ENCODE measurements at places on chromosomes 13 and 19.
A peak's percentile ranks its signal among the peaks of the same experiment; 100 is the strongest.

GRCh38 chr13:44237276-44237767, 136.3 kb upstream of the SERP2 start:
- peak; percentile 86 for DNase-seq

- DNase-seq: no peak
These were observed 33.9 kb upstream of the CSNK1A1L start for GRCh38 chr13:37139356-37139755.

DNA sequence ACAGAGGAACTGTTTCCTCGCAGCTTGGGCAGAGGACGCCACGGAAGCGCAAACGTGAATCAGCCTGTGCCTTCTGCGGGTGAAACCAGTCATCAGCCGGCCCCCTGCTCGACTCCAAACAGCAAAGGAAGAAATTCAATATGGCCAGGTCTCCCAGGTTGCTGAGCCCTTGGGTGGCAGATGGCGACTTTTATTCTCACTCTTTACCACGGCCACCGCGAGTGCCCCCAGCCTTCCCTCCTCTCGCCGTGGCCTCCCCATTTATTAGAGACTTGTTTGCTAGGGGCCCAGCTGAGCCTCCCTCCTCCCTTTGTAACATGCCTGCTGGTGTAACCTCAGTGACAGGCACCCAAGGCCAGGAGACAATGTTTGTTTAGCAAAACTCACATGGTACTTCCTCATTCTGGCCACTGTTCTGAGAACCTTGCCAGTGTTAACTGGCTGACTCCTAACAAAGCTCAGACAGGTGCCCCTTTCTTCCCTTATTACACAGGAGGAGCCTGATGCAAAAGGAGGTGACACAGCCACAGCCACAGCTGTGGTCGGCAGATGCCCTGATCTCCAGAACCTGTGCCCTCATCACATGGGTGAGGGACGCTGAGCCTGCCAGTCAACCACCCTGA, 5.8 kb downstream of the RAB20 start:
- no peak for DNase-seq

DNA sequence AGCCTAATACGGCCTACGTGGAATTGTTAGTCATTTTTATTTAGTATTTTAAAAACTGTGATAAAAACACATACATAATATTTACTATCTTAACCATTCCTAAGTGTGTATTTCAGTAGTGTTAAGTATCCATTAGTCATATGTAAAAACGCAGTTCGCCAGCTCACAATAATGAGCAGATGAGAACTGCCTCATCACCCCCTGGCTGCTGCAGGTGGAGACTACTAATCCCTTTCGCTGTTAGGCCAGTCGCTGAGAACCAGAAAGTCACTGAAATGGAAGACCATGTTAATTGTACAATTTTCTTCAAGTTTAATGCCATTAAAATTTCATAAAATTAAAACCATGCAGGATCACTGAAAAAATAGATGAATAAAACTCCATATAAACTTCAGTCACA, 1.6 kb downstream of the ESD start:
- no peak for DNase-seq

DNA sequence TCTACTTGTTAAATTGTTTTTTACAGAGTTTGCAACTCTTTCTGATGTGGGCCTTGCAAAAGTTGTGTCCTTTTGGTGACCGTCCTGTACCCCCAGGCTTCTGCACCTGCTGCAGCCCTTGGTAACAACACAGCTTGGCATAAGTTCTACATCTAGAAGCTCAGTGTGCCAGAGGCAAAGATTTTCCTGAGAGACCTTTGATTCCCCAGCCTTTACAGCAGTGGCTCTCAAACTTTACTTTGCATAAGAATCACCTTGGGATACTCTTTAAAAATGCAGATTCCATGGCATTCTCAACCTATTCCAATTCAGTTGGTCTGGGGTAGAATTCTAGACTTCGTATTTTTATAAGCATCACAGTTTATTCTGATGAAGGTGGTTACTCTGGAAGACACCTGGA, 260.9 kb downstream of the DCT start:
- no peak for DNase-seq

DNA sequence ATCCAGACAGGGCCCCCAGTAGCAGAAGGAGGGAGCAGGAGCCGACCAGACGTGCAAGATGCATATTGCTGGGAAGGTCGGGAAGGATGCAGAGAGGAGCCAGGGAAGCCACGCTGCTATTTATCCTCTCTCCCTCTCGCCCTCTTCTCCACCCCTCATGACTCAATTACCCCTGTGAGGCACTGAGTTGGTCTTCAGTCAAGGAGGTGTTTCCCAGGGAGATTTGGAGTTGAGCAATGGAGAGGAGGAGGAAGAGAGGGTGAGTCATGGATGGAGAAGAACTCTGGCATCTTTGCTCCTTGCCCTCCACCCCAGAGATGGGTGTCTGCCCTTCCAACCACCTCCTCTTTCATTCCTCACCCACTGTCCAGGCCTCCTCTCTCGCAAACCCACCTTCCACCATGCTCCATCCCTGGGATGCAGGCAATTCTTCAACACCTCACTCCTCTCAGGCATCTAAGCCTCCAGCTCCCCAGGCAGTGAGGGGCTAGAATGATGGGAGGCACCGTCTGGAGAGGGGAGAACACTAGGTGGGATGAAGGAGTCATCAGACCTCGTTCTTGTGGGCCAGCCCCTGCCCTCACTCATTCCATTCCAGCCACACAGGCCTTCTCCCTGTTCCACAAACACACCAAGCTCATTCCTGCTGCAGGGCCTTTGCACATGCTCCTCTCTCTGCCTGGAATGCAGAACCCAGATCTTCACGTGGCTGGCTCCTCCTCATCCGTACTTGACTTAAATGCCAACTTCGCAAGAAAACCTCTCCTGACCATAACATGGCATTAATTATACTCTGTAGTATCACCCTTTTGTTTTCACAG, at the start of gene SBSN:
TSS of gene SBSN (minus strand) at position 94 of the 821 bp plus-strand sequence. CDS start at position 64, 30 bp downstream.
- no peak for DNase-seq

GRCh38 chr19:18762125-18763023, 28.7 kb downstream of the COMP start:
- DNase-seq: peak; percentile 89

DNA sequence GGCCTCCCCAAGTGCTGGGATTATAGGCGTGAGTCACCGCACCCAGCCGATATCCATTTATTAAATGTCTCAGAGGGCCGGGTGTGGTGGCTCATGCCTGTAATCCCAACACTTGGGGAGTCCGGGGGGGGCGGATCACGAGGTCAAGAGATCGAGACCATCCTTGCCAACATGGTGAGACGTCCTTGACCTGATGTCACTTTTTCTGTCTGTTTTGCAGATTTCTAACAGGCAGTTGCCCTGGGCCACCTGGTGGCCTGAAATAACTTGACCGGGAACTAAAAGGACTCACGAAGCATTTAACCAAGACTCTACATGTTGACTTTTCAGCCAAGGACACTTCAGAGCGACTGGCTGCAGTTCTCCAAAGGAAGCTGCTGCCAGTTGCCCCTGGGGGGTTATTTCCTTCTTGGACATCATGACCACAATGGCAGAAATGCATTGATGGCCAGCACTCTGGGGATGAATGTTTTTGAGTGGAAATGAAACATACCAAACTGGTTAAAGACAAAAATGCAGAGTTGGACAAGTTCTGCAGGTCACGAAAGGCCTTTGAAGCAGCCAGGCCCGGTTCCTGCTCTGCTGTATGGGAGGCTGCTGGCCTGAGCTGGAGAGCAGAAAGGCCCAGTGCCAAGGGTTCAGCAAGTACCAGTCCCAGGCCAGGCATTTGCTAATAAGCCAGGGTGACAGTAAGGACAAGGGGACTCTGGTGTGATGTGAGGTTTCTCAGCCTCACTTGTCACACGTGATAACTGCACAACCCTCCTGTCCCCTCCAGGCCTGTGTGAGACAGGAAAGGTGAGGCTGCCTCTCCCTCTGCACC, 8.3 kb downstream of the ZNF837 start:
- DNase-seq: no peak

DNA sequence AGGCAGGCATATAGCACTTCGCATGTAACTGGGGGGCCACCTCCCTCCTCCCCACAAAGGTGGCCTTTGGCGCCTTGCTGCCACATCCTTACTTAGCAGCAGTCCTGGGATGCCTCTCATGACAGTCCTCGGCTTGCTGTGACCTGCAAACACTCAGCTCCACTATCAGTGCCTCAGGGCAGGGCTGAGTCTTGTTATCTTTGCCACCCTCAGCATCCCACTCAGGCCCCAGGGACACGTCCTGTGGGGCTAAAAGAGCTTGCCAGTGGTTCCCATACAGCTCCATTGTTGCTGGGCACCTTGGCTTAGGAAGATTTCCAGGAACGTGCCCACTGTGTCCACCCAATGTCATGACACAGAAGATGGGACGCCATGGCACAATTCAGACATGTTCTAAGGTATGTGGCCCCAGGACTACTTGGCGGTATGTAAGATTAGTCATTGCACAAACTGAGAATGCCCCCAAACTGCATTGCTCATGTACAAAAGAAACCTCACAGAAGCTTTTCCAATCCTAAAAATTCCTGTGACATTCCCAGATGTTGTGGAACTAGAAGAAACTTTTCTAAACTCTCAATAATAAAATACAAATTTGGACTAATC, 16.3 kb downstream of the DOCK9 start:
- DNase-seq: no peak

GRCh38 chr13:101144808-101145419, 271.4 kb downstream of the NALCN start:
- DNase-seq: no peak

DNA sequence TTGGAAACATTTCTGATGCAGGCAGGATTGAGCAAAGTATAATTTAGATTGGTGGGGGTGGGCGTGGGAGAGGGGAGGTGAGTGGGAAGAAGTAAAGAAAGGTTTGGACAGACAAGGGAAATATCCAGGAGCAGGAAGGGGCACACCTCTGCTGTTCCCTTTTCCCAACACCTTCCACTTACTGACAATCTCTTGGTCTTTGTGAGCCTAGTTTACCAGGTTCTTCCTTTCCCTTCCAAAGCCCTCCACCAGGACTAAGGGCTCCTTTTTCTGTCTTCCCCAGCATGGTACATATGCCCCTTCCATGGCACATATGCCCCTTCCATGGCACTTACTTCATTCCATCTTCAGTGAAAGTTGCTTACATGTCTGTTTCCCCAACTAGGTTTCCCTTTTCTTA, 6.2 kb upstream of the THSD1 start:
- no peak for DNase-seq

GRCh38 chr13:38641164-38641948, 45.5 kb upstream of the FREM2 start:
- no peak for DNase-seq

GRCh38 chr13:85659493-85659892, 139.7 kb downstream of the SLITRK6 start:
- no peak for DNase-seq

DNA sequence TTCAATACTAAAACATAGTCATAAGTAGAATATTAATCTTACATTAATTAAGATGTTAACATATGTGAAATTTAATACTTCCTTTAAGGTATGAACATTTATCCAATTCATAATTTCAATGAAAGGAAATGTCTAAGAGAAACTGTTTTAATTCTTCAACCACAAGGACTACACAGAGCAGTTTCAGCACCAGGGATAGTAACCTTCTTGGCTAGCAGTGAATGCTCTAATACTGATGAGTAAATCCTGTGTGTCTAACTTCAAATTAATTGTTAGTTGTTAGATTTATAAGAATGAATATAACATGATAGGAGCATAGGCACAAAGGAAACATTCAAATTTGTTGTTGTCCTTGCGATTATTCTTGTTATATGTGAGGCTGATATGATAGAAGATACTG, 15.6 kb upstream of the NBEA start:
- no peak for DNase-seq

- DNase-seq: no peak
These were observed 41.6 kb downstream of the ZMYM2 start for GRCh38 chr13:20000062-20000552.
